ENCODE measurements at places on chromosomes 4 and X.

DNA sequence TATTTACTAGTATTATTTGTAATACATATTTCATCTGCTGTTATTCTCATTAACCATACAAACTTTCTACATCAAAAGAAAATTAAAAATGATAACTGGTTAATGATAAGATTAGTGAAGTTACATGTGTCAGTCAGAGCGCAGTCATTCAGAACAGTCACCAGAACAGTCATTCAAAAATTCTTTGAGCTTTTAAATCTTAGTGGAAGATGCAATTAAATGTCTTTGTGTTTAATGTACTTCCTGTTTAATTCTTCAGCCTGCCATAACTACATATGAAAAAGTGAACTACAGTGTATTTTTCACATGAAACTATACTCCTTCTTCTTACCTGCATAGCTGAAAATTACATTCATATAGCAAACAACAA, 179.7 kb upstream of the NDST4 start:
- DNase-seq = no peak

- no peak for DNase-seq
Measured at GRCh38 chrX:100098660-100099375, 311.3 kb downstream of the PCDH19 start.

GRCh38 chr4:24559889-24560288, 24.5 kb downstream of the DHX15 start:
- no peak for DNase-seq

DNA sequence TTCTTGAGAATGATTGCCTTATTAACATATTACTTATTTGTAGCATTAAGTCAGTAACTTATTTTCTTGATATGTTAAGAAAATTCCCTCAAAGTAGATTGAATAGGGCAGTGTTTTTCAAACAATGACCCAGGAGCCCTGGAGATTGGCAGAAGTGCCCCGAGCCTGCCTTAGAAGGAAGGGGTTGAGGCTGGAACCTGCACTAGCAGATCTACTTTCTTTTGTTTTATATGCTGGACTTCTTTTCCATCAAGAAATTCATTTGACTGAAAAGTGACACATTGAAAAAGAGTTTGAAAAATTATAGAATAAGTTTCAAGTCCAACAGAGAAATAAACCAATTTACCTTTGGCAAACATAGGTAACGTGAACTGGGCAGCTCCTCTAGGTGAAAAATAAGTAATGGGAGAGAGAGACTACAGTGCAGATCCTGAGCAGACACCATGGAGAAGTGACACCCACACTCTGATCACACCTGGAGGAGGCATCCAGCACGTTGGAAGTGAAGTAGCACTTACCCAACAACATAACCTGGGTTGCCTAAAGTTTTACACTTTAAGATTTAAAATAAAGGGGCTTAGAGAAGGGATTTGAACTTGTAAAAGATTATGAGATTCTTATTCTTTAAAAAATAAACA, 18.6 kb downstream of the ARSJ start:
- no peak for DNase-seq

DNA sequence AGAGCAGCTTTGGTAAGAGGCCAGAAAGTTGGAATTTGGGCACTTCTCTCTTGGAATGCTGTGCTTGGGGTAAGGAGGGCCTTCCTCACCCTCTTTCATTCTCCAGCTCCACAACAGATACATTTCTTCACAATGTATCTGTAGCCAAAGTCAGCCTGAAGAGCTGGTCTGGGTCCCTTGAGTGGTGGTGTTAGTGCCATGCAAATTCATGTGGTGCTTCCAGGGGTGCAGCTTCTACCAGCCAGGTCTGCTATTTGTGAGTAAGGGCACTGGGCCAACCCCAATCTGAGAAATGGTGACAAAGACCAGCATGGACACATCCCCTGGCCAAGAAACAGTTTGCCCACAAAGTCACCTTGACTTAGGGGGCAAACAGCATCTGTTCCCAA, 17.8 kb downstream of the AMER1 start:
- DNase-seq = no peak

GRCh38 chrX:40227125-40227524, 129.4 kb upstream of the BCOR start:
- no peak for DNase-seq

GRCh38 chr4:11014199-11014598, 329.6 kb upstream of the CLNK start:
- DNase-seq = no peak

DNA sequence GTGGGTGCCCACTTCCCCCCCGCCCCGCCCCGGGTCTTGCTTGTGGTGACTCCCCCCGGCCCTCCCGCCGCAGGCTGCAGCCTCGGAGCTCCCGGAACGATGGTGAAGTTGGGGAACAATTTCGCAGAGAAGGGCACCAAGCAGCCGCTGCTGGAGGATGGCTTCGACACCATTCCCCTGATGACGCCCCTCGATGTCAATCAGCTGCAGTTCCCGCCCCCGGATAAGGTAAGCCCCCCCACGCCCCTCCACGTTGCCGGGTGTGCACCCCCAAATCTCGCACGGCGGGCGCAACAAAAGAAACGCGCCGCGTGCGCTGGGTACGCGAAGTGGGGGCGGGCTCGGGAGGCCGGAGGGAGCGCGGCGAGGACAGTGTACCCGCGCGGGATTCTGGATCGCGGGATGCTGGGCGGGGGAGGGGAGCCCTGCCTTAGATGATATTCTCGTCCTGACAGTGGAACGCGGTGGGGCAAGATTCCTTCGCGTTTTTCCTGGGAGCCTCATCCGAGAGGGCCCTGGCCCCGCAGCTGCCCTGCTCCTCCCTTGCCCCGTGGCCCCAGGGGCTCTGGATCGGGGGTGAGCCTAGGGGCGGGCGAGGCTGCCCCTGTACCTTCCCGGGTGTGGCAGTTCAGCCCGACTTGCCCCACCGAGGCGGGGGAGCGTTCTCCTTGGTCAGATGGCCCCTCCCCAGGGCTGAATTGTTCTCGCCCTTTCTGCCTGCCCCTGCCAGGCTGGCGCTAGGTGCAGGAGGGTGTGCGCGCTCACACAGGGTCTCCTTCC, 819 bp downstream of the NSG1 start:
- DNase-seq = no peak

DNA sequence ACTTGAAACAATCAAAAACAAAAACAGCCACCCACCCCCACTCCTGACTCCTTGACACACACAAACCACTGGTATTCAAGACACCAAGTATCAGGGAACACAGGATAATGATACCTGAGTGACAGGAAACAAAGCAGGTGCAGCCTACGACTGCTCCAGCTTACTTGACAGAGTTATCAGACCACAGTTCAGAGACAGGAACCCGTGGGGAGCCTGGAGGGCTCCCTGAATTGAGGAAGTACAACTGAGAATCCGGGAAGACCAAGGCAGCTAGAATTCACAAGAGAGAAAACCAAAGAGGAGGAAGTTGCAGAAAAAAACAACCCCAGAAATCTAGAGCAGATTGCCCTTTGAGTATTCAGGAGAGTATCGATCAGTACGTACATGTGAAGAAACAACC, 20.5 kb downstream of the COMMD8 start:
- no peak for DNase-seq

GRCh38 chr4:14165222-14165920, 537.8 kb upstream of the BOD1L1 start:
- no peak for DNase-seq
